H1 (cell line): ENCODE measurements at places on chromosomes 3 and 15.

DNA sequence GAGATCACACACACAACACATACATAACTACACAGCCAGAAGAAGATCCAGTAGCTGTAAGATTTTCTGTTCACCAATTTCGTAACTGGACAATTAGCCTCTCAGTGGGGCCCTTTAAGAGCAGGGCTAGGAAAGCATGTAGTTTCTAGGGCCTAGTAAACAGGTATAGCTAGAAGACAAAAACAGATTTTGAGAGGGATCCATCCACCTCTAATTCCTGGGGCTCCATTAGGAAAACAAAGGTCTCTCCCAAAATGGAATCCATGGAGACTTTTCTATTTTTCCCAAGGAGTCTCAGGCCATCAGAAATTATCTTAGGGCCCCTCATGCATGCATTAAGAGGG is 10.5 kb downstream of the KIF15 start:
- DNase-seq = no peak

- DNase-seq = no peak
Observed at GRCh38 chr3:185656321-185656840, 70.3 kb downstream of the SENP2 start.

GRCh38 chr3:150875548-150875947 is 29.7 kb downstream of the MINDY4B start:
- no peak for DNase-seq

- peak; percentile 49 for DNase-seq
Observed at GRCh38 chr3:197501879-197502620, 53.7 kb downstream of the BDH1 start.

GRCh38 chr15:66830358-66830757 is 128.3 kb downstream of the SMAD6 start:
- DNase-seq = no peak

DNA sequence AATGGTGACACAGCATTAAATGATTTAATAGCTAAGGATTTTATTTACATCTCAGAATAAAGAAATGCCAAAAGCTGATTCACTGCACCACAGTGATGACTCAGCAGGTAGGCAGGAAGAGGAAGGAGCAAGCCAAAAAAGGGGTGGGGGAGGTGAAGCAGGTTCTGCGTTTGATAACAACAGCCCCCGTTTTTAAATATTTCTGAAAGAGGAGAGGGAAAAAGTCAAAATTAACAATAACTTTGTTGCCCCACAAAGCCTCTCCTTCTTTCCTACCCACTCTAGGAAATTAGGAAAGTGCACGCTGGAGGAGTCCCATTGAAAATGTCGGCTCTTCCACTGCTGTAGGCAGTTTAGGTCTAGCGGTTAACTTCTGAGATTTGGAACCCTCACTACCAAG is 9.9 kb upstream of the CCDC54 start:
- DNase-seq = no peak

DNA sequence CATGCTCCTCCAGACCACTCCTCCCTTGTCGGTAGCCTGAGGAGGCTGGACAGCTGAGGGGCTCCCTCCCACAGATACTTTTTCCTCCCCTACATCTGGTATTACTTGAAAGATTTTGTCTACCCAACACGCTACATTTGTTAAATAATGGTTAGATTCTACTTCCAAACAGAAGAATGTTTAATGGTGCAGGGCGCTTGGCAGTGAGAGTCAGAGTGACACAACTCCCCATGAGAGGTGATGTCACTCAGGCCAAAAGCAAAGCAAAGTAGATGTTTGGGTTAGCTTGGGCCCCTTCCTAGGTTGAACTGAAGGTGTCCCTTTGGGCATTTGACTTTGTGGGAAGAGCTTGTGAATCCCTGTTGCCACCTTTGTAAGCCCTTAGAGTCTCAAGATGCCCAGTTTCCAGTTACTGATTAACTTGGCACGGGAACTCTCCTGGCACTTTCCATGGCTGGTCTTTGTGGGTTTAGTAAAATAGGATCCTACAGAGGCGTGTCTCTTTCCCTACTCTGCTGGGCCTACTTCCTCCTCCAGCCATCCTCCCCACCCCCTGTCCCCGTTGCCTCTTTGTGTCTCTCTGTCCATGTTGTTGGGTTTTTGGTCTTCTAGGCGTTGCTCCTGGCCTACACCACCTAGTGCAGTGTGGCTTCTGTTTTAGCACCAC is 5.6 kb downstream of the LIMD1 start:
- no peak for DNase-seq

DNA sequence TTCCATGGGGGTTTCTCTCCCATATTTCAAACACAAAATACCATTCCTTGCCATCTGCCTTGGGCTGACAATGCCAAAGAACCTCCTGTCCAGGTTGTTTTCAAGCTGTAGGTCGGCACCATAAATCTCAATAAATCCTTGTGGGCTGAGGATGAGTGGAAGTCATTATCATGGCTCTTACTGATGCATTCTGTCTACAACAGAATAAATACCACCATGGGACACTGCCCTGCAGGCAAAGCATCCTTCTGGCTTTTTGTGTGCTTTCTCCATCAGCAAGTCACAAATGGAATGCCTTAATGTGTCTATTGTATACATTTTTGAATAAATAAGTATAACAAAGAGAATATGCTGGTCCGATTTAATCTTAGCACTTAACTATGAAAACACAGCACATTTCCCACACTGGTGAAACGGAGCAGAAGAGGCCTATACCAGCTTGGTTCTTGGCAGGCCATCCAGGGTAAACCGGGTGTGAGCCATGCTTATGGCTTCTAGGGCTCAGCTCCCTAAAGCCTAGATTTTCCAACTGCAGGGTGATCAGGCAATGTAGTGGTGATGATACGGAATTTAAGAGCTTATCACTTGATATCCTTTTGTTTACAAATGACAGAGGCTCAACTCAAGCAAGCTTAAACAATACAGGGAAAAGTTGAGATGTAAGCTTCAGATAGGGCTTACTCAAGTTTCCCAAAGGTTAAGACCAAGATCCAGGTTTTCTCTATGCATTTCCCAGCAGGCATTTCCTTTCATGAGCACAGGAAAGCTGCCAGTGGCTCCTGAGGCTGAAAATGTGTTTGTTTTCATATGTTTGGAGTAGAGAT is 133.2 kb upstream of the LRTM1 start:
- DNase-seq = no peak

DNA sequence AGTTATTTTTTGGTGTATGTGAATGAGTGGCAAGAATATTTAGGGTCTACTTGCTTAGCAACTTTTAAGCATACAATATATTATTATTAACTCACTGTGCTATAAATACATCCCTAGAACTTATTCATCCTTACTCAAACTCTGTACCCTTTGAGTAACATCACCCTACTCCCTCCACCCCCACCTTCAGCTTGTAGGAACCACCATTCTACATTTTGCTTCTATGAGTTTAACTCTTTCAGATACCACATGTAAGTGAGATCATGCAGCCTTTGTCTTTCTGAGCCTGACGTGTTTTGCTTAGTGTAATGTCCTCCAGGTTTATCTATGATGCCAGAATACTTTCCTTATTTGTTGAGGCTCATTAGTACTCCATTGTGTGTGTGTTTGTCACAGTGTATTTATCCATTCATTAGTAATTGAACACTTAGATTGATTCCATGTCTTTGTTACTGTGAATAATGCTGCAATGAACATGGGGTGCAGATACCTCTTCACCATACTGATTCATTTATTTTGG is 526.9 kb downstream of the PYDC2 start:
- no peak for DNase-seq

- DNase-seq = no peak
Observed at GRCh38 chr15:61794276-61794675, 266.0 kb downstream of the VPS13C start.

DNA sequence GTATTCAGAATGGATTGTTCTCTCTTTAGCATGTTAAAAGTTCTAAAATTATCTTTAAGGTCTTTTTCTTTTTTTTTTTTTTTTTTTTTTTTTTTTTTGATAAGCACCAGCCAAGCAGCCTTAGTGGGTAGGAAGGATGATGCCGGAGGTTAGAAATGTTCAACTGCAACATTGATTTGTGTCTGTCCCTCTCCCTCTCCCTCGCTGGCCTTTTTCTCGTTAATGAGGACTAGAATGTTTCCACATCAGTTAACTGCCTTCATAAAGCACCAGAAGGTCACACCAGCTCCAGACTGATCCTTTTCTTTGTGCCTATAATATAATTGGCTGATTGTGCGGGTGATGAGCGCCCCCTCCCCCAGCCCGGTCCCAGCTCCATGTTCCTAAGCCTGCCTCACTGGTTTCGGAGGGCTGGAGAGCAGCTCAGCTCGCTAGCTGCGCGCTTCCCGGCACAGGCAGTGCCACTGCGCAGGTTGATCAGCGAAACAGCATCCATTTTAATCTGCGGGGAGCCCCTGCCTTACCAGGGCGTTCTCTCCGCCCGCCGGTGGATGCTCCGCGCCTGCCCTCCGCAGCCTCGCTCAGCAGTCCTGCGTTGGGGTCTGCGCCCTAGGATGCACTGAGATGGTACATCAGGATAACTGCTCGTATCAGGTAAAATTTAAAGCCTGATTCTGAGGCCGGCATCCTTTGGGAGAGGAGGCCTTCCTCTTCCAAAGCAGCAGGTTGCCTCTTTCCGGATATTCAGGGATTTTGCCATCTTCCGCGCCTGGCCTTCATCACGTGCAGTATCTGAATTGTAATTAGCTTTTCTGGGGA is 148.9 kb upstream of the IL12A start:
- peak; percentile 57 for DNase-seq

DNA sequence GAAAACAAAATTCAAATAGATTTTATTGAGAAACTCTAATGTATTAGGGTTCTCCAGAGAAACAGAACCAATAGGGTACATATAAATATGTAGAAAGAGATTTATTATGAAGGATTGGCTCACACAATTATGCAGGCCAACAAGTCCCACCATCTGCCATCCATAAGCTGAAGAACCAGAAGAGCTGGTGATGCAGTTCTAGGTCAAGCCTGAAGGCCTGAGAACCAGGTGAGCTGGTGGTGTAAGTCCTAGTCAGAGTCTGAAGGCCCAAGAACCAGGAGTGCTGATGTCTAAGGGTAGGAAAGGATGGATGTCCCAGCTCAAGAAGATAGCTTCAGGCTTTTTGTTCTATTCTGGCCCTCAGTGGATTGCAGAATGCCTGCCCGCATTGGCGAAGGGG is 2.6 kb upstream of the NFKBIZ start:
- no peak for DNase-seq

DNA sequence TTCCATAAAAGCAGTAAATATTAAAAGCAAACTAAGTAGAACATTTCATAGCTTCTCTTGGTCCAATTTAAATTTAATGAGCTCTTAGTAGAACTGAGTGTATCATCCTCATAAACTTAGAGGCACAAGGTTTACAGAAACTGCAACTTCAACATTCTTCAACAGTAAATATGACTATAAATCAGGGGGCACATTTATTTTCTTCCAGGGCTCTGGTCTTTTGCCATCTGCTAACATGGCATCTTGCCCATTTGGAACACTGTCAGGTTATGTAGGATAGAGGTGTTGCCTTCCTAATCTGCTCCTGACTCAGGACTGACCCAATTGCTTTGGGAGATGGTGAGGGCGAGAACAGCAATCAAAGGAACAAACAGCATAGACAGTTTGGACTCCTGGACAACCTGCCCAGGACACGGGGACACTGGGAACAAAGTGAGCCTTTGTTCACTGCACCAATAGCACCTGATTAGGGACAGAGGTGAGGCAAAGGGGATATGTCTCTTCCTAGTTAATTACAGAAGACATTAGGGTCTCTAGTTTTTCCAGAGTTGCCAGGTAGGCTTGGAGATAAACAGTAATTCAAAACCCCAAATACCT is 610.2 kb upstream of the ROBO2 start:
- no peak for DNase-seq

DNA sequence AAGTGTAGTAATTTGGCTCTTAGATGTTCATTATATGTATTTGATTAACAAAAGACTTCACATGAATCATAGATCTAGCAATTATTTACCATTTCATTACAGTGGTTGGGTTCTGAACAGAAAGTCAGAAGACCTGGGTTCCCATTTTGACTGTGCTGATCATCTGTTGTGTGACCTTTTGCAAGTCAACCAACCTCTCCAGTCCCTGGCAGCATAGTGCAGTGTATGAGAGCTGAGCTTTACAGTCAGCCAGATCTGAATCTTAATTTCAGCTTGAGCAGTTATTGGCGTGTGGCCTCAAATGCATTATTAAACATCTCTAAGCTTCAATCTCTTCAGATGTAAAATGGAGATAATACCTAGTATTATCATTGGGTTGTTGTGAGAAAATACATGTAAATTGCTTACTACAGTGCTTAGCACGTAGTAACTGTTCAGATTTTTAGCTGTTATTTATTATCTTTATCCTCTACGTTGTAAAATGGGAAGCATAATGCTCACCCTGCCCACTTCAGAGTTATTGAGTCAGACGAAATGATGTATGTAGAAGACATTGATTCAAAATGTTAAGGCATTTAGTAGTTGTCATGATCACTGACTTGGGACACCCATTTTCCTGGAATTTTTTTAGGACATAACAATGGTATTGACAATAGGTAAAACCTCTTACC is 104.0 kb downstream of the KLHL25 start:
- DNase-seq = no peak

DNA sequence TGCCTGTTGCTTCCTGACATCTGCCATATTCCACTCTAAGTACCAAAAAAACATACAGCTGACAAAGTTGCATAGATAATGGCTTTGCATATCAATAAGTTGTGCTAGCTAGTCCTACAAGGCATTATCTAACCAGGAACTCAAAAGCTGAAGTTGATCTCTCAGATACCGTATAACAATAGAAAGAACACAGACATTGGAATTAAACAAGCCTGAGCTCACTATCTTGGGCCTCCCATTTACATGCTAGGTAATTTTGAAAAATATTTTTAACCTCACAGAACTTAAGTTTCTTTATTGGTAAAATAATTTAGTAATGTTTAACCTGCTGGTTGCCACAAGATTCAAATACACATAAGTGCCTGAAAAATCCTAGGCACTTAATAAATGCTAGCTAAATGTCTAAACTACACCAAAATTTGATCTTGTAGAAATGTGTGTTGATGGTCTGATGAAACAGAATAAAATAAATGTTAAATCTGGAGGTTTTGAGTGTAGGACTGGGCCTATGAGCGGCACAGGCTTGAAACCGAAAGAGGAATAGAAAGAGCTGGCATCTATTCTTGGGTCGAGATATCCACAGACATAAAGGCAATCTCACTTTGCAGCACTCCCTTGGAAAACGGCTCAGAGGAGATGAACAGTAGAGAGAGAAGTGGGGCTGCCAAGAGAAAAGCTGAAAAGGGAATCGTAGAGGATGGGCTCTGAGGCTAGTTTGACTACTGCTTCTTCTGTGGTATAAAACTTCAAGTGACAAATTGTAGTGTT is 29.9 kb upstream of the TTC14 start:
- DNase-seq = no peak
